ENCODE measurements at places on chromosomes 2 and 18. TPM values are rescaled to one million over a fixed set of nuclear protein-coding genes. Genes with fewer than 3 reads are reported as not detected.

FKBP1B gene
- 4.7 TPM for total RNA-seq

MCFD2 gene
- 503 TPM for total RNA-seq

ERFE gene
- 0.65 TPM for total RNA-seq

RGPD4 gene
- total RNA-seq, result not detected

SDC1 gene
- 77.2 TPM for total RNA-seq

SOWAHC gene
- 7.4 TPM for total RNA-seq

HOXD12 gene
- total RNA-seq, result not detected

SLC5A7 gene
- not detected for total RNA-seq

MZT2A gene
- total RNA-seq, result 66.2 TPM

SULT1C2 gene
- total RNA-seq, result not detected

OXER1 gene
- total RNA-seq, result not detected

INHA gene
- total RNA-seq, result not detected

KATNAL2 gene
- total RNA-seq, result 0.89 TPM

FOXD4L1 gene
- total RNA-seq, result 0.30 TPM

TMEFF2 gene
- 5.6 TPM for total RNA-seq

LYPD6B gene
- total RNA-seq, result 2.1 TPM

GDF7 gene
- total RNA-seq, result under 0.01 TPM

POTEE gene
- under 0.01 TPM for total RNA-seq

LHCGR gene
- total RNA-seq, result not detected

MBP gene
- 7.7 TPM for total RNA-seq

ADD2 gene
- not detected for total RNA-seq

GALNT3 gene
- 5.4 TPM for total RNA-seq

GKN2 gene
- total RNA-seq, result not detected

NGEF gene
- total RNA-seq, result 3.4 TPM

GPC1 gene
- 102 TPM for total RNA-seq

PLGLB1 gene
- 0.83 TPM for total RNA-seq

GULP1 gene
- total RNA-seq, result 42.5 TPM

EIF5B gene
- 57.7 TPM for total RNA-seq

ZNF804A gene
- total RNA-seq, result 4.4 TPM

HSBP1L1 gene
- total RNA-seq, result 5.0 TPM

ANKRD36 gene
- 22.6 TPM for total RNA-seq

NT5C1B gene
- total RNA-seq, result not detected

IGFBP2 gene
- 8.9 TPM for total RNA-seq

SPAST gene
- 32.7 TPM for total RNA-seq

TMEM169 gene
- total RNA-seq, result under 0.01 TPM

RANBP2 gene
- total RNA-seq, result 87.6 TPM

CXCR1 gene
- not detected for total RNA-seq

CDK15 gene
- 6.3 TPM for total RNA-seq

CDKL4 gene
- 3.3 TPM for total RNA-seq

ARHGEF33 gene
- 1.2 TPM for total RNA-seq

TSHZ1 gene
- 3.3 TPM for total RNA-seq

CD8B gene
- not detected for total RNA-seq

TNFAIP6 gene
- total RNA-seq, result 41.6 TPM

SPHKAP gene
- total RNA-seq, result not detected

ADAM23 gene
- total RNA-seq, result 49.3 TPM

IL1B gene
- total RNA-seq, result 281 TPM

HDHD2 gene
- 29.8 TPM for total RNA-seq

LBX2 gene
- 1.3 TPM for total RNA-seq

HOXD3 gene
- 2.4 TPM for total RNA-seq

SNED1 gene
- 0.14 TPM for total RNA-seq

MYOM1 gene
- 3.0 TPM for total RNA-seq

KIF5C gene
- 0.37 TPM for total RNA-seq

DNAJC5G gene
- not detected for total RNA-seq

SPTBN1 gene
- 477 TPM for total RNA-seq

HADHB gene
- 113 TPM for total RNA-seq

TMEM200C gene
- not detected for total RNA-seq

NPPC gene
- not detected for total RNA-seq

Measured in smooth muscle cell of the umbilical artery (primary cell).